NCI-H2227 treated with DMSO at 0.1 percent for 48 hours (cell line): ENCODE measurements at places on chromosomes 7 and 10.
A peak's percentile ranks its signal among the peaks of the same experiment; 100 is the strongest.

DNA sequence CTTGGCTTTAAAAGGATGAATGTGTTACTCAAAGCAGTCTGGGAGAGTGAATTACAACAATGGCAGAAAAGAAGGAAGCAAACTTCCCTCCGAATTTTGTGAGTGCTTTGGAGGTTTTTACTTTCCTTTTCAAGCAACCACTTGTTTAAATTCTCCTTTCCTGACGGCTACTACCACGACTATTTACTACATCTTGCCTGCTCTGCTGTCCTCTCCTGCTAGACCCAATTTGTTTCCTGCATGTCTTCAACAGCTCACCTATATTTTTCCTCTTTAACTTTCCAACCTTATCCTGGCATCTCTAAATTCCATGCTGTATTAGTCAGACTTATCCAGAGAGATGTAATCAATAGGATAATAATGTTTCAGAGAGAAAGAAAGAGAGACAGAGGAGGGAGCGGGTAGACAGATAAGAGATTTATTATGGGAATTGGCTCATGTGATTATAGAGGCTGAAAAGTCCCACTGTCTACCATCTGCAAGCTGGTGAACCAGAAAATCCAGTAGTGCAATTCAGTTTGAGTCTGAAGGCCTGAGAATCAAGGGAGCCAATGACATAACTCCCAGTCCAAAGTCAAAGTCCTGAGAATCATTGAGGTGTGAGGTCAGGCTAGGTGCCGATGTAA lies 42.8 kb upstream of the SLC13A1 start:
- DNase-seq = no peak

DNA sequence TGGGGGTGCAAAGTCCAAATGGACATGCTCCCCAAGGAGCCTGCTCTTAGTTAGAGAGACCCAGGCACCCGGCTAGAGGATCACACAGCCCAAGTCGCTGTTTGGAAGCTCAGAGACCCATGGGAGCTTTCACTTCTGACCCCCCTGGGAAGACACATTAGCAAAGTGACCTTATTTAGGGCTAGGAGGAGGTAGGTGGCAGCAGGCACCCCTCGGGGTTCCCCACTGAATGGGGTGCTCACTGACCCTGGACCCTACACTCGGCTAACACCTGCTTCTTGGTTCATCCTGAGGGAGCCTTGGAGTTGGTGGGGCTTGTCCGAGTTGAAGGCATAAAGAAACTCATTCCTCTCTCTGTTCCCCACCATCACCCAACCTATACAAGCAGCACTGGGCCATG lies 27.1 kb upstream of the HABP2 start:
- no peak for DNase-seq

DNA sequence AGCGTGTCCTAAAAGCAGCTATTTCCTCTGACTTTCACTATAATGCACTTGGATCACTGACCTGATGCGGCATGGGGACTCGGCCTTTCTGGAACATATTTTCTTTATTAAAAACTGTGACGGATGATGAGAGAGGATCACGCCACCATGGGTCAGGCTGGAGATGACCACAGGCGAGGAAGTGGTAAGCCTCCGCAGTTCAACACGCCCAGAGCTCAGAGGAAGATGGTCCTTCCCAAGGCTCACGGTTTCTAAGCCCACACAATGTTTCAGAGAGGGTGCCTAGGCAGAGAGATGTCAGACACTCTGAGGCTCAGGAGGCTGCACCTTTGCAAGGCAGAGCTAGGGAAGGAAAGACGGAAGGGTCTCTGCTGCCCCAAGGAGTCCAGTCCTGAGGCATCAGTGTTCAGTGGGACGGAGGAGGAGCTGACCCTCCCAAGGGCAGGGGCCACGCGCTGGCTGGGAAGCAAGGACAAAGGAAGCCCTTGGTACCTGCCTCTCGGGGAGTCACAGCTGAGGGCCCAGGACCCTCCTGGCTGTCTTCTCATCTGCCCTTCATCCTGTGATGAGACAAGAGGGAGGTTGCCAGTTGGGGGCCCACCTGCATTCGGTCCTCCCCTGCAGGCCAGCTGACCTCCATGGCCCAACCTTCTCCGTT lies 9.5 kb downstream of the CHST15 start:
- DNase-seq = no peak

GRCh38 chr10:121708728-121709674 lies 110.8 kb upstream of the FGFR2 start:
- DNase-seq = no peak

DNA sequence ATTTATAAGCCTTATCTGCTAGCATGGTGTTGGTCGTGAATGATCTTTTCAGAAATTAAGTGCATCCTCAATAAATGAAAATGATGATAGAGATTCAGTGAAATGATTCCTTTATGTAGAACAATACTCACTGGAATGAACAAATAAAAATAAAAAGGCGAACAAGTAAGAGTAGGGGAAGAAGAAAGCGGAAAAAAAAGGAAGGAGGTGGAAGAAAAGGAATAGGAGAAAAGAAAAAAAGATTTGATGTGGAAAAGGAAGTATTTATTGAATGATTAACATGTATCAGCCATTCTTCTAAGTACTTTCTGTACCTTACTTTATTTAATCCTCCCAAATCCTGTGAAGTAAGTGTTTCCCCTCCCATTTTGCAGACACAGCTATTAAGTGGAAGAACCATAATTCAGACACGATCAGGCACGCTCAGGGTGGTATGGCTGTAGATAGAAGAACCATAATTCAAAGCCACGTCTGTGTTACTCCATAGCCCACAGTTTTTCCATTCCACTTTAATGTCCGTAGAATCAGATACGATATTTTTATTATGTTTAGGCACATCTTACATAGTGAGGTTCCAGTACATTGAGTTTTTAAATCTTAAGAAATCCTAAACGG lies 156.2 kb upstream of the LAMB4 start:
- DNase-seq = peak; percentile 70

GRCh38 chr7:84950836-84951235 lies 236.0 kb downstream of the SEMA3D start:
- no peak for DNase-seq

- no peak for DNase-seq
Measured at GRCh38 chr7:123184271-123184670, 15.5 kb downstream of the SLC13A1 start.

DNA sequence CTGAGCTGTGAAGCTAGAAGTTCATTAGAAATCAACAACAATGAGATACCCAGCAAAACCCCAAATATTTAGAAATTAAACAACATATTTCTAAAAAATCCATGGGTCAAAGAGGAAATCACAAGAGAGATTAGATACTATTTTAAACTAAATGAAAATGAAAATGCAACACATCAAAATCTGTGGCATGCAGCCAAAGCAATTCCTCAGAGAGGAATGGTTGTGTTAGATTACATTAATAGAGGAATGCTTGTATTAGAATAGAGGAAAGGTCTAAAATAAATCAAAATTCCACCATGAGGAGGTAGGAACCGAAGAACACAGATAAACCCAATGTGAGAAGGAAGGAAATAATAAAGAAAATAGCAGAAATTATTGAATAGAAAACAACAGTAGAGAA lies 642.1 kb upstream of the GALNT17 start:
- DNase-seq = no peak

DNA sequence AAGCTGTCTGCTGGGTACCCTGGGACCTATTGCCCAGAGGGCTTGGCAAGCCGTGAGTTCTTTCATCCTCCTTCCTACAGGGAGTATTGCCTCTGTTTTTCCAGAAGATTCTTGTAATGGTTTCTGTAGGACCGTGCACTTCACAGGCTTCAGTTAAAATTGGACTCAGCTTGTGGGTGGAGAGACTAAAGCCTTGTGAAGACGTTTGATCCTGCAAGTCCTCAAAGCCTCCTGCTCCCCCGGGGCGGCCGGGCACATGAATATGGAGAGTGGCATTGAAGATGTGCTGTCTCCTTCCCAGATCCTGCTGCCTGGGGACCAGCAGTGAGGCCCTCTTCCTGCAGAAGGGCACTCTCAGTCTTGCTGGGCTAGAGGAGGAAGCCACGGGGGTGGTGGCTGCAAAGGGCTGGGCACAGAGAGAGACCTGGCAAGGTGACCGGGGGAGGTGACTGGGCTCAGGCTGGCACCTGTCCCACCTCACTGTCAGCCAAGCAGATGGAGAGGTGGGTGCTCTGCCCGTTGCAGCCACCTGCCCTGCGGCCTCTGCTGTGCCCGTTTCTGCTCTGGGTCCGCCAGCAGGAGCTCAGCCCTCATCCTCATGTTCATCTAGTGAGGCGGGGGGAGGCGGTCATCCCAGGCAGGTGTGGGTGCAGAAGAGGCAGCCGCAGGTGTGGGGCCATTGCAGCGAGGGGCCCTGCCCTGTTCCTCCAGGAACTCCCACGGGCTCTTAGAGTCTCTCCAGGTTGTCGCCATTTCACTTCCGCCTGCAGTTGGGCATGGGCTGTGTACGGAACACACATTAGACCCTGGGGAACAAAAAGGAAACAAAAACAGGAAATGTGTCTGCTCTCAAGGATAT lies 55.7 kb downstream of the TMEM209 start:
- no peak for DNase-seq

DNA sequence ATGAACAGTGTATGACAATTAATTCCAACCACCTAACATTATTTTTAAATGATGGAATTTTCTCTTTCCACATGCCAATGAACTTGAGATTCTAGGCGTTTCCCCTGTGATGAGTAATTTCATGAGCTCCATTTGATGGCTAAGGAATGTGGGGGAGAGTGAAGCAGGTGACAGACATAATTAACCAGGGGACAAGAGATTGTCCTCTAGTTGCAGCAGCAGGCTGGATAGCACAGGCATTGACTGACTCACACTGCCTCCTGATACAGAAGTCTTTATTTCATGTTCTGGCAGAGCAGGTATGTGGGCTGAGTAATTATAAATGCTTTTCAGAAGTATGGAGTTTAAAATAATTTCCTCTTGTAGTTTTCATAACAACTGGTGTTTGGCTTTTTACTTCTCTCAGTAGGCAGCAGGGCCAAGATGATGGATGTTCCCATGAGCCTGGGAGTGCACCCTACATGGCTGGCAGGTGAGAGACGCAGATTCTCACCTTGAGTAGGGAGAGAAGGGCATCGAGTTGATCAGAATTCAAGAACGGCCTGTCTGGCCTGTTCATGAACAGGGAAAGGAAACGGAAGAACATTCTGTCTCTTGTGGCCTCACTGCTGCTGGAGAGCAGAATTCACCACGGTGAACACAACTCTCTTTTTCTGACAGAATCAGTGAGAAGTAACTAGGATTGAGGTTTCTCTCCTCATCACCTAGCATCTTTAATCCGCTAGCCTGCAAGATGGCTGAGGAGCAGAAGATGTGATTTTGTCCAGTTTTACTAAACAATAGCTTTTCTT lies 118.8 kb downstream of the AOAH start:
- DNase-seq = no peak

GRCh38 chr7:24501009-24501408 lies 72.2 kb upstream of the PALS2 start:
- no peak for DNase-seq

- no peak for DNase-seq
Measured at GRCh38 chr10:121305066-121305465, 293.2 kb downstream of the FGFR2 start.

GRCh38 chr7:1555046-1555812 lies 776 bp downstream of the TMEM184A start:
- no peak for DNase-seq

- DNase-seq = no peak
Measured at GRCh38 chr10:89393898-89394297, 1.5 kb downstream of the IFIT1 start.

DNA sequence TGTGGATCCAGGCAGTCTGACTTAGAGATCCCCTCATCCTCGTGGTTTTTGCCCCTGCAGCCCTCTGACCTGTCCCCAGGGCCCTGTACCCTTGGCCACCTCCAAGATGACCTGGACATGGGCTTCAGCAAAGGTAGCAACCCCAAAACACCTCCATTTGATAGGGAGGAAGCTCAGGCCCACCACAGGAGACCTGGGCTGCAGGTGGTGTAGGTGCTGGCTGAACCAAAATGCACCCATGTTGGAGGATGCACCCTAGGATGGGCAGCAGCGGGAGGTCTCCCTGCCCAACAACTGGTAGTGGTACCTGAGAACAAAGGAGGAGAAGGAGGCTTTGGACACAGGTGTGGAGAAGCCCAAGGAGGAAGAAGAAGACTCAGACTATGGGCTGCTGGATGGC lies 188.7 kb downstream of the ZNF716 start:
- DNase-seq = no peak

DNA sequence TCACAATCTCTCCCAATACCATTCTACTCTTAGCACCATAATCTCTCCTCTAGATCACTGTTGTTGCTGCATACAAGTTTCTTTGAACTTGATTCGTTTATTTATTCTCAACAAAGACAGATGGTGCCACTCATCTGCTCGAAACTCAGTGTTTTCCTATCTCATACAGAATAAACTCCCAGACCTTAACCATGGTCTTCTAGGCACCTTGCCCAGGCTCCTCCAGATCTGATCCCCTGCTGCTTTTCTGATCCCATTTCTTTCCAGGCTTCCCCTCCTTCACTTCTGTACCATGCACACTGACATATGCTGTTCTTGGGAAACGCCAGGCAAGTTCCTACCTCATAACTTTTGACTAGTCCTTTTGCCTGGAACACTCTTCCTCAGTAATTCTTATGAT lies 645.7 kb downstream of the DNAJB9 start:
- no peak for DNase-seq

- DNase-seq = no peak
Measured at GRCh38 chr10:5588080-5588453, 63.3 kb downstream of the CALML3 start.

DNA sequence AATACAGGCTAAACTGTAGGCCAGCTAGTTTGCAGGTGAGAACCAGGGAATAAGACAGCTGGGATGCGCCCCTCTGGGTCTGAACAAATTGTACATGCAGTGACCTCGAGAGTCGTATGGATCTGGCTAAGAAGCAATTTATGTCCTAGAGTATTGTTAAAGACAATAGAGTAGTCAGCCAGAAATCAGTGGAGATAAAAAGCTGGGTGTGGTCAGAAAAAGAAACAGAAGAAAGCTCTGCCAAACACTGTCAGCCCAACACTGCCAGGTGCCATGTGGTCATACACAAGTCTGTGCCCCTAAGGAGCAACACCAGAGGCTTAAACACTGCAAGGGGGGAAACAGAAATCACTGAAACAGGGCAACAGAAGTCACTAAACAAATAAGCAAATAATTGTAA lies 62.2 kb downstream of the CNOT4 start:
- DNase-seq = peak; percentile 62

GRCh38 chr10:67924136-67924535 lies 39.7 kb downstream of the SIRT1 start:
- DNase-seq = no peak

GRCh38 chr10:63703113-63703670 lies 182.0 kb downstream of the REEP3 start:
- no peak for DNase-seq

- no peak for DNase-seq
Measured at GRCh38 chr10:71984126-71984808, 20.1 kb downstream of the CHST3 start.

- no peak for DNase-seq
Measured at GRCh38 chr7:91869661-91870060, 10.8 kb downstream of the MTERF1 start.

DNA sequence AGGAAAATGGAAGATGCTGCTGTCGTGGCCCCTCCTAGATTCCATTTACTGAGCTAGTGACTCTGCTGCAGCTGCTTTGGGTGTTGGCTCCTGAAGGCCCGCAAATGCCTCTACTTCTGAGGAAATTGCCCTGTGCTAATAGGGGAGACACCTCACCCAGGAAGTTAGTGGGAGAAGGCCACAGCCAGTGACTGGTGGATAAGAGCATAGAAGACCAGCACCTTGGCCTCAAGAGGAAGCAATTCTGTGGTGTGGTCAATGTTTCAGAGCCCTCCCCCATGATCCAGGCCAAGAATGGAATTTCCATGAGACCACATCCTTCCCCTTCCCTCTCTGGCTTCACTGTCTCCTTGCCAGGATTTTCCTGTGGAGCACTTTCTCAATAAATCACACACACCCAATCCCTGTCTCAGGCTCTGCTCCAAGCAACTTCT lies 25.0 kb upstream of the FZD1 start:
- no peak for DNase-seq
